ENCODE measurements at places on chromosomes 13 and 19.

GRCh38 chr19:14511229-14511593, 7.0 kb downstream of the DNAJB1 start:
- DNase-seq, result no peak

GRCh38 chr19:1863638-1864479, 480 bp upstream of the KLF16 start:
- peak; percentile 35 for DNase-seq

DNA sequence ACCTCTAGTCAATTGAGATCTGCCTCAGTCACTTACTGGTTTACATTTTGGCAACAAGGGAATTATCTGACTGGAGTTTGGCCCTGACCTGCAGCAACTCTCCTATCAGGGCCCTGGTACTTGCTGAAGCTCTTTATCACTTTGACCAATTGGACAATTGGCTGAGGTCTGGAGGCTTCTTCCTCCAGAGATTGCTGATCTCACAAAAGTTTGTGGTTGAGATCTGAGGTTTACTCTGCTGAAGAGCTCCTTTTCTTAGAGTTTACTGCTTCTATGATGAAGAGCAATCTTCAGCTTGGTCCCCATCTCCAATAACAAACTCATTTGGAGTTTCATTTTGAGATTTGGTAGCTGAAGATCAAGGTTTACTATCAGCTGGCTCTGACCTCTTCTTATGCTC, 276.9 kb upstream of the SGCG start:
- DNase-seq, result no peak

DNA sequence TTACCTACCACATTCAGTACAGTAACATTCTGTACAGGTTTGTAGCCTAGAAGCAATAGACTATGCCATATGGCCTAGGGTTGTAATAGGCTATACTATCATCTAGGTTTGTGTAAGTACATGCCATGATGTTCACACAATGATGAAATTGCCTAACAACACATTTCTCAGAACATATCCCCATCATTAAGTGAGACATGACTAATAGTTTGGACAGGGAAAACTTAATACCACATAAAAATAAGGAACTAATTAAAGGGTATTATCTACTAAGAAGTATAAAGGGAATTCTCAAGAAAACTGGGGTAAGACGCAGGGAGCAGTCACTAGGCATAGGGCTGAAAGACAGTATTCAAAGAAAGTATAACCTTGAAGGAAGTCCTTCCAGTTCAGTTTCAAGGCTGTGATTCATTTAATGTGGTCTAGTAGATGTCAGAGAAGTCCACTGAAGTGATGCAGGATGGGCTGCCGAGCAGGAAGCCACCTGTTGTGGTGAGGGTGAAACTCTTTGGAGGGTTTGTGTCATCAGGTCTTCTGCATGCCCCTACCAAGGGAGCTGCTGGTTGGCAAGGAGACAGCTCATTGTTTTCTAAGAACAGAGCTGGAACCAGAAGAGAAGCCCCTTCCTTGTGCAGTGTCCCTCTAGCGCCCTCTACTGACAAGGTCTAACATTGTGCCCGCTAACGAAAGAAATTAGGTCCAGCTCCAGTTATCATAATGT, 122.9 kb downstream of the OLFM4 start:
- no peak for DNase-seq

DNA sequence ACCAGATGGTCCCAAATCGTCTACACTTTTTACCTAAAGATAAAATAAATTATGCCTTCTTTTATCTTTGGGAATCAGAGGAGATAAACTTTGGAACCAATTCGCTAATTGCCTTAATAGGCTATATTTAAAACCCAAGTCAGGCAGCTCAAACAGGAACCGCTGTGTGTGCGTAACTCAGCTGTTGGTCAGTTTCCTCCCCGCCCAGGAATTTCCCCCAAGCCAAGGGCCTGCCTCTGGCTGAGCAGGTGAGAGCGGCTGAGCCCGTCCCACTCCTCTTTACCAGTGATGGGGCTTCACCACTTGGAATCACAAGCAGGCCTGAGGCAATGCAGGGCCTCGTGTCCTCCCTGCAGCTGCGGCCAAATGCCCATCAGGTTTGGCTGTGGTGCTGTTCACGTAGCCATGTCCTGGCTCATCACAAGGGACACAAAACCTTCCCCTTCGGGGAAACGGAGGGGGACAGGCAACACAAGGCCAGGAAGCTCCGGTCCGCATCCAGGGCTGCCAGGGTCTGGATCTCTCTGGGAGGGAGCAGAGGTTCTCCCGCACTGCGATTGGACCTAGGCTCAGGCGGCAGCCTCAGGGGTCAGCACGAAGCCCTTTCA, 503 bp upstream of the SLC7A9 start:
- DNase-seq, result no peak

- DNase-seq, result no peak
Measured at GRCh38 chr13:107192289-107192688, 624.4 kb upstream of the ARGLU1 start.

DNA sequence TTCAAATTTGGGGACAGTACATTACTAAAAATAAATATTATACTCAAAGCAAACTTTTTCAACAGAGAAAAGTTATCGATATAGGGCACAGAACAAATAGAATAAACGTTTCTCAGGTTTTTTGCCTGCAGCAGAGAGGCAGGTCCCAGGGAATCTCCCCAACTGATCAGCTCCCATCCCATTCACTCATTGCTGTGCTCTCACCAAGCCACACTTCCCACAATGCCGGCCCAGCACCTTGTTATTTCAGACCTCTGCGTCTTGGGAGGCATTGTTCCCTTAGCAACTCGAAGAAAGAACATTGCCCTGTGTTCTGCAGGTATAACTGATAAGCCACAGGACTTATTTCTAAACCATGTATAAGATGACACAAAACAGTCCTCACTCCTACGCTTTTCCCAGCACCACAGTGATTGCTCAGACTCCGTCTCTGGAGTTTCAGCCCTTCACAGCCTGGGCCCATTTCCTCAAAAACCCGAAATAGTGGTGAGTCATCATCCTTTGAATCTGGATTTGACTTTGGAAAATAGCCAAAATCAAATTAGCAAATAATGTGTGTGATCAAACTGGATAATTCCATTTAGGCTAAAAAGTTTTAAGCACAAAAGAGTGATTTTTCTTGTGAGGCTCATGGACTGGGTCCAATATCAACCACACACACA, 100.4 kb downstream of the DCLK1 start:
- no peak for DNase-seq

- no peak for DNase-seq
Measured at GRCh38 chr13:23754506-23754905, 134.7 kb downstream of the MIPEP start.

DNA sequence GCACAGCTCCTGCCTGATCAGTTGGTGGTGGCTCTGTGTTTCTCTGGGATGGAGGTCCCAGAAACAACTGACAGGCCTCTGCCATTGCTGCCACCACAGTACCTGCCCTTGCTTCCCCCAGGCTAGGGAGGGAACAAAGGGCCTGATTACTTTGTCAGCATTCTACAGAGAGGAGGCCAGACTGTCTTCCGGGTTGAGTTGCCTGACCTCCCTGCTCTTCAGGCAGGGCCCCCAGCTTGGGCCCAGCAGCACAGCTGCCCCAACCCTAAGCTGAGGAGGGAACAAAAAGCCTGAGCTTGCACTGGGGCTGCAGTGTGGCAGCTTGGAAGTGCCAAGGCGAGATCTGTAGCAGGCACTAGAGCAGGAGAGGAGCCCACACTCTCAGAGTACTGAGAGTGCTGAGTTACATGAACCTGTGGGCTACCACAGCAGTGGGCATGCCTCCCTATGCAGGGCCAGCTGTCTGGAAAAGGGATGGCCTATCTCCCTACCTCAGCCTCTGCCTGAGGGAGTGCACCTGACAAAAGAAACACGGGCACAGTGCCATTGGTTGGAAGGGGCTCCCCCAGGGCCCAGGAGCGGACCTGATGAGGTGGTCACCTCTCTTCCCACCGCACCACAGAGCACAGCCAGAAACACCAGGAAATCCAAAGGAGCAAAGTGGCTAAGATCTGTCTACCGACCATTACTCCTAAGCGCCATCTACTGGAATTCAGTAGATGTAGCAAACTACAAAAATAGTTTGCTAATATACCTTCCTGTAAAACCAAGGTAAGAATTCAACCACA, 24.4 kb downstream of the SLC25A15 start:
- no peak for DNase-seq

DNA sequence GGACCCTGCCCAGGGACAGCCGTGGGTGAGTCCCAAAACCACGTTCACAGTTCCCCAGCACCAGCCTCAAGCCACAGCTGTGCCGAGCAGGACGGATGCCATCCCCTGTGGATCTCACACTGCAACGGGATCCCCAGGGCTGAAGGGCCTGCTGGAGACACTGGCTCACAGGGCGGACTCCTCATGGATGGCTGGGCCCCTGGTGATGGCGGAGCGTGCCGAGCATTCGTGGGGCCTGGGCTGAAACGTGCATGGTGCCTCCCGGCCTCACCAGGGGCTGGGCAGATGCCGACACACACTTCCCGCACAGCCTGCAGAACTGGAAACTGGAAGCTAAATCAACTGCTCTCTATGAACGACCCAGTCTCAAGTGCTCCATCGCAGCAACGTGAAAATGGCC, 9.6 kb downstream of the RNF126 start:
- DNase-seq, result no peak

DNA sequence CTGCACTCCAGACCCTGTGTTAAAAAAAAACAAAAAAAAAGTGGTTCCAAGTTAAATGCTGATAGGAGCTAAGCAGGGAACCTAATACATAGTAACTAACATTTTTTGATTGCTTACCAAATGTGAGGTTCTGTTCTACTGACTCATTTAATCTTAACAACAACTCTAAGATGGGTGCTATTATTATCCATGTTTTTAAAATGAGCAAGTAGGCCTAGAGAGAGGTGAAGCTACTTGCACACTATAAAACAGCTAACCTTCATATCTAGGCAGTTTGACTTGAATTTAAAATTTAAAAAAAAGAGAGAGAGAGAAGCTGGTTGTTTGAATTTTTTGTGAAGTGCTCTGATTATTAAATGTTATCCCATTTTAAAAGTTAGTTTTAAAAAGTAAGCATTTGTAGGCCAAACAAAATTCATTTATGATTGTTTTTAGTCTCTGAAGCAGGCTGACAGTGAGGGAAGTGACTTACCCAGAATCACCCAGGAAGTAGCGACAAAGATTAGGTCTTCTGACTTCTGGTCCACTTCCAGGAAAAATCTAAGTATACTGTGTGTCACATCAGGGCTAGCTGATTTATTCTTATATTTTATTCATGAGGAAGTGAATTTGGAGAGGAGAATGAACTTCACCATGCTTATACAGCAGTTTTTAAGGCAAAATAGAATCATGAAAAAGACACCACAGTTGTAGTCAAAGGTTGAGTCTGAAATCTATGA, 2.4 kb downstream of the SIGLECL1 start:
- DNase-seq, result no peak

DNA sequence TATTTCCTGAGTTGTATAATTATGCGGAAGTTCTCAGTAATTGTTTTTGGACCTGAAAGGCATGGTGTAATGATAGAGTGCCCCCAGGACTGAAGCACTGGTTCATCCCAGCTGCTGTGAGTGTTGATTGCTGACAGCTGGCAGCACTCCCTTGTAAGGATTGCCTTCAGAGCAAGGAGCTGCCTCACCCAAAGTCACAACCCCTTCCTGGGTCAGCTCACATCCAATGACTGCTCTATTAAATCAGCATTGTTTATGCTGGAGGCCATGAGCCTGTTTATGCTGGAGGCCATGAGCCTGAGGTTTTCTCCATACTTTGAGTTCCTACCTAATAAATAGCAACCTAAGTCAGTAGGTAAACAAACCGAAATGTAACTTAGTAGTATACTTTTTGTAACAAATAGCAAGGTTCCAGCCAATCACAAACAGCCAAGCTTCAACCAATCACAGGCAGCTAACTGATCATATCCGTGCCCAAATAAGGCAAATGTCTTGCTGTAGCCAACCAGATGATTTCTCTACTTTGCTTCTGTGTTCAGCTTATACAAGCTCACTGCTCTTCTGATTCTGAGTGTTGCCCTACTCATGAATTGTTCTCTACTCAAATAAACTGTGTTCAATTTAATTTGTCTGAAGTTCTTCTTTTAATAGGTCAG, 11.7 kb upstream of the SPACA6 start:
- no peak for DNase-seq

GRCh38 chr13:41053384-41053826, 7.9 kb upstream of the WBP4 start:
- peak; percentile 28 for DNase-seq

DNA sequence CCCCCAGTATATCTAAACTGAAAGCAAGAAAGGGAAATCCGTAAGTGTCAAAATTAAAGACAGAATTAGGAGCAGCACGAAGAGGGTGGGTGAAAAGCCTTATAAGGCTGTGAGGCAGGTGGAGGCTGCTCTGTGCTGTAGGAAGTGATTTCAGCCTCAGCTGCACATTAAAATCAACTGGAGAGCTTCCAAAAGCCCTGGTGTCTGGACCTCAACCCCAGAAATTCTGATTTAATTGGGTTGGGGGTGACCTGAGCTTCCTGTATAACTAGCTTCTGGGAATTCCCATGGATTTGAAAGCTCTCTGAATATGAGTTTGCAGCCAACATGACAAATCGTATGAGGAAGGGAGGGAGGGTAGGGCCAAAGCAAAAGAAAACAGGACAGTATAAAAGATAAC, 242.4 kb upstream of the TMTC4 start:
- no peak for DNase-seq

GRCh38 chr19:3586127-3586626, 899 bp downstream of the GIPC3 start:
- no peak for DNase-seq

DNA sequence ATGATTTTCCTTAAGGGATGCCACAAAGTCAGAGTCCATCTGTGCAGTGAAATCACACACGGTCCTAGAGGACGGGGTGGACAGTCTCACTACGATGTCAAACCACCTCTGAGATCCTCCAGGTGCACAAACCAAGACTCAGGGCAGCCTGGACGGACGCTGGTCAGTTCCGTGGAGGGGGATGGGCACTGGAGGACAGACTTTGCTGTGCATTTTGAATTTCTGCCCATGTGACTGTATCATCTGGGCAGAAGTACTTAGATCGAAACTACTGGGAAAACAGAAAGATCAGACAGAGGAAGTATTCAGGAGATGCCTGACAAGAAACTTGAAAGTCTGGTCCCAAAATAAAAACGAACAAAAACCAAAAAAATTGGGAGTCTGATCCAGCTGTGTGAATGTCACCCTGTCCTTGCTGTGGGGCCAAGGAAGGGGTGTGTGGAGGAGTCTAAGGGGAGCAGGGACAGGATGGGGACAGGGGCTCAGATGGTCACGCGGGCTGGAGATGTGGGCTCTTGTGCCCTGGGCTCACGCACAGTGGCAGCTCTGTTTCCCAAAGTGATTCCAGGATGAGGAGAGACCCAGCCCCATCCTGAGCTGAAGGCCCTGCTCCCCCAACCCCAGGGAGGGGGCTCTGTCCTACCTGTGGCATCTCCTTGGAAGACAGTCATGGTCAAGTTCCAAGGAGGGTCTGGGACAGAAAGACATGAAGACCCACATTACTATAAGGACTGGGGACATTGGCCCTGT, 1.5 kb downstream of the SIGLEC8 start:
- no peak for DNase-seq

GRCh38 chr19:35160629-35161433, 6.3 kb downstream of the FXYD5 start:
- no peak for DNase-seq

Measured in SIG-M5 (cell line).